COR-L47 (cell line): ENCODE measurements at places on chromosomes 1 and 21.

GRCh38 chr1:248696774-248697173 is 5.8 kb downstream of the OR14I1 start:
- DNase-seq: no peak

DNA sequence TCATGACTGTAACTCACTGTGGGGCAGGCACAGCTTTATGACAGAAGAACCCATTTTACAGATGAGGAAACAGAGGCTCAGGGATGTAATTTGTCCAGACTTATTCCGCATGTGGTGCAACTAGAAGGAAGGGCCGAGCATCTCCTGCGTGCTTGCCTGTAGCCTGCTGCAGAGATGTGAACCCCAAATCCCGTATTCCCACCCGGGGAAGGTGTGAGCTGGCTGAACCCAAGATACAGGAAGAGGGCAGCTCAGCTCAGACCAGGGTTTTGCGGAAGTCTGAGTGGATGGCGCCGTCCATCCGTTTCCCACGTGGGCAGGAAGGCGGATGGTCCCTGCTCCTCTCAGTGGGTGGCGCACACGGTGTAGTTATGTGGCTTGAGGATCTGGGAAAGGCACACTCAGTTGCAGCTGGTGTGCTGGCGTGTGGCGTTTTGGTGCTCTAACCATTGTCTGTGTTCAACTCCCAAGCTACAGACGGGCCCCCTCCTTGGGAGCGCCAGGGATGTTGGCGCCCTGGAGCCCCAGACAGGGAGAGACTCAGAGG is 1.2 kb downstream of the CROCC start:
- DNase-seq: no peak

DNA sequence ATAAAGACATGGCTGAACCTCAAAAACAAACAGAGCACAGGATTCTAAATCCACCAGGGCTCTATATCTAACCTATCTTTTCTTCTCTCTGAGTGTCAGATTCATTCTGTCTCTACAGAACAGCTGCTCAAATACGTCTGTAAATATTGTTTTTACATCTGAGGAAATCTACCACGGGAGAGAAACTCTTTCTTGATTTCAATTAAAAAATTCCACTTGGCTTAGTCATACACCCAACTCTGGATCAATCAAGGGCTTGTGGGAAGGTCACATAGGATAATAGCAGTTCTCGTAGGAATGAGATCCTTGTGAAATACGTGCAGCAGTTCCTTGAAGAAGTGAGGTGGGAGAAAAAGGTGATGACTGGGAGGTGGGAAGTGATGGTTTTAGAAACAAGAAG is 1355.7 kb upstream of the ADGRL2 start:
- DNase-seq: no peak

DNA sequence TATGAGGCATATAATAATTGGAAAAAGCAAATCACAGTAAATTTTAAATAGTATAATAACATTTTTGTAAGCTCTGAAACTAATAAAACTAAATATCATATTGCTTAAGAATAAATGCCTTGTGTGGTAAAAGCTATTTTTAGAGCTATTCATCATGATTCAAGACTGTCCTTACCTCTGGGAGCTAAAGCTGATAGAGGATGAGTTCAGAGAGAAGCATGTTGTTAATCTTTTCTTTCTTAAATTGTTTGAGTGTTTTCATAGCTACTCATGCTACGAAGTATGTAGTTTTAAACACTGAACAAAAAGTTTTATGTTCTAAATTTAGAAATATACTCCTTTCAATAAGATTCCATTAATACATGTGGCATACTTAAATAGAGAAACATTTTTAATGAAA is 30.5 kb downstream of the IFI16 start:
- no peak for DNase-seq

DNA sequence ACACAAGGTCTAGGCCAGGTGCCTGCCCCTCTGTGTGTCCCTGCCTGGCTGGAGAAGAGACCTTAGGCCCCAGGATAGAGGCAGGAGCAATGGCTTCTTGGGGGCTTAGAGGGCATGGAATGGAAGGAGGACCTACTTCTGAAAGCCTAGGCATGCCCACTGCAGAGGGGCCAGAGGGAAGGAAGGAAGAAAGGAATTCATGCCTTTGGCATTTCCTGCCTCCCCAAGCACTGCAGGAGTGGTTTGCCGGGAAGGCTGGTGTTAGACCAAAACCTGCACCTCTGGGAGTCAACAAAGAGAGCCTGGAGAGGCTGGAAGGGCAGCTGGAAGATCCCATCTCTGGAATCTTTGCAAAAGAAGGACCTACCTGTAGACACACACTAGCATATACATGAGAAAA is 50.7 kb upstream of the KCNE2 start:
- DNase-seq: no peak

GRCh38 chr1:1165900-1166421 is 7.7 kb upstream of the TTLL10 start:
- no peak for DNase-seq

- DNase-seq: no peak
These were observed 62.2 kb downstream of the ZZZ3 start for GRCh38 chr1:77620273-77620672.

DNA sequence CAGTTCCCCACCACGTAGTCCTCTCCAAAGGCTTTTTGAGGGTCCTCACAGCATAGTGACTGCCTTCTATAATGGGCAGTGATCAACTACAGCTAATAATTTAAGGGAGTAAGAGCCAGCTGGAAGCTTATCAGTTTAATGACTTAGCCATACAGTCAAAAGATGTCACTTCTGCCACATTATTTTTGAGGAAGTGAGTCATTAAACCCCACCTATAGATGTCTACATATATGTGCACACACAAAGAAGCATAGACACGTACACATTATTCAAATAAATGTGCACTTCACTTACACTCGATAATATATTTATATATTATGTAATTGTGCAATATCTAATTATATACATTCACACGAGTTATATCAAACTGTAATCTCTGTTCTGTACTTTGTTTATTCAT is 1704.7 kb downstream of the KCNT2 start:
- no peak for DNase-seq

- no peak for DNase-seq
These were observed 35.3 kb downstream of the FCRL5 start for GRCh38 chr1:157517016-157517415.

GRCh38 chr1:183834568-183834967 is 29.6 kb downstream of the RGL1 start:
- no peak for DNase-seq

DNA sequence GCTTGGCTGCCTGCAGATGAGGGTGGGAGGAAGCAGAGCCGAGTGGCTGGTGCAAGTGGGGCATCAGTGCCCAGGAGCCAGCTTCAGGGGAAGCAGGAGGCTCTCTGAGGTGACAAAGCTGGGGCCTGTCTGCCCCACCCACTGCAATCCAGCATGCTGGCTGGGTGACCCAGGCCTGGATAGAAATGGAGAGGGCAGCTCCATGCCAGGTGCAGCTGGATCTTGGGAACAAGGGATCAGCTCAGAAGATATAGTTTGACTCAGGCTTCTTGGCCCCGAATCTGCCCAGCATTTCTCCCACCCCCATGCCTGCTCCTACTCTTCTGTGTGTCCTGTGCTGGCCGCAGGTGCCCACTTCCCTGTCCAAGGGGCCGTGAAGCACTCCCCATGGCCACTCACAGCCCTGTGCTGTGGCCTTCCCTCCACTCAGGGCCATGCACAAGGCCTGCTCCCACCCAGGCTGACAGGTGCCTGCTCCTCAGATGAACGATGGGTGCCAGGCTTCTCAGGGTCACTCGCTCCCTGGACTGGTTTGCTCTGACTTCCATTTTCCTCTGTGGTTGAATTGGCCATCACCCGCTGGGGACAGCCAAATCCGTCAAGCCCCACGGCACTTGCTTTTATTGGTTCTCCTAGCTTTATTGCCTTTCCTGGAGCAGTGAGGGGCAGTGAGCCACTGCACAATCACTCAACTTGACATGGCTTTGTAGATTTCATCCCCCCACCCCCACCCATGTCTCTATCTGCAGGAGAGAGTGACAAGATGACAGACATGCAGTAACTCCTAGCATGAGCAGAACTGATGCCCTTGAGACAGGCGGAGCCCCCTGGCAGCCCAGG is 174.8 kb upstream of the VAMP3 start:
- DNase-seq: no peak
